ENCODE measurements at places on chromosomes 16 and 17.

DNA sequence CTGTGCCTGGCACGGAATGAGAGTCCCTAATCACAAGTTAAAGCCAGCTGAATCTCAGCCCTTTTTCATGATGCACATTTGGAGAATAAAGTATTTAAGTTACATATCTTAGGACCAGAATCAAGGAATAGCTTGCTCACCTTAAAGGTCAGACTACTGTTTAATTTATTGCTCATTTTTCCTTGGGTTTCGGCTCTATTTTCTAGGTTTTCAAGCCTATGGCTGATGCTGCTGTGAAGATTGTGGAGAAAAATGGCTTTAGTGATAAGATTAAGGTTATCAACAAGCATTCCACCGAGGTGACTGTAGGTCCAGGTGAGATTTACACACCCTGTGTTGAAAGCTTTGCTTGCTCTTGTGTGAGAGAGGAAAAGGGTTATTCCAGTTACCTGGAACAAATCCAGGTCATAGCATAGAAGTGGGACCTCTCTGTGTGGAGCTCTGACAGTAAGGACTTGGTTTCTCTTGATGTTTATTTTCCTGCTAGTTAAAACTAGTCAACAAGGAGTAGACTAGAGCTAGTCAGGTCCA, 18.1 kb downstream of the PRMT7 start:
- no peak for DNase-seq

GRCh38 chr16:78842950-78843349, 743.5 kb downstream of the WWOX start:
- DNase-seq, result no peak

DNA sequence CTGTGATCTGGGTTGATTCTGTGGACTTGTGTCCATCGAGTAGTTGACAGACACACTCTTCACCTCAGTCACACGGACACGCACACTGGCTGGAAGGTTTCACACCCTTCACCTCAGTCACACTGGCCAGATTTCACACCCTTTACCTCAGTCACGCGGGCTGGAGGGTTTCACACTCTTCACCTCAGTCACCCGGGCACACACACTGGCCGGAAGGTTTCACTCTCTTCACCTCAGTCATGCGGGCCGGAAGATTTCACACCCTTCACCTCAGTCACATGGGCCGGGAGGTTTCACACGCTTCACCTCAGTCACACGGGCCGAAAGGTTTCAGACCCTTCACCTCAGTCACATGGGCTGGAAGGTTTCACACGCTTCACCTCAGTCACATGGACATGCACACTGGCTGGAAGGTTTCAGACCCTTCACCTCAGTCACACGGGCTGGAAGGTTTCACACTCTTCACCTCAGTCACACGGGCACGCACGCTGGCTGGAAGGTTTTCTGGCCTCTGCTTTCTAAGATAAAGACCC, 96.2 kb downstream of the PGS1 start:
- no peak for DNase-seq

DNA sequence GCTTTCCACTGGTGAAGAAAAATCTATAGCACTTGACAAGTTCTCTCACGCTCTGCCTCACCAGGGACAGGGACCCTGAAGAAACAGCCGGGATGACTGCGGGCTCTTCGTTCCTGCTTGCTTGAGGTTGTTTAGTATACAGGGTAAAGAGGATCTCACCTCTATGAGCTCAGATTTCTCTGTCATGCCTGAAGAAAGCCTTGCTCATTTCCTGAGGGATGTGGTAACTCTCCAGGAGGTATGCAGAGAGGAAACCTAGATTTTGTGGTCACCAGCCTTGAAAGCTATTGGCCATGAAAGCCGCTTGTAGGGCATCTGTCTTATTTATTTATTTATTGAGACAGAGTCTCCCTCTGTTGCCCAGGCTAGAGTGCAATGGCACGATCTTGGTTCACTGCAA, 23.2 kb downstream of the USP43 start:
- no peak for DNase-seq

DNA sequence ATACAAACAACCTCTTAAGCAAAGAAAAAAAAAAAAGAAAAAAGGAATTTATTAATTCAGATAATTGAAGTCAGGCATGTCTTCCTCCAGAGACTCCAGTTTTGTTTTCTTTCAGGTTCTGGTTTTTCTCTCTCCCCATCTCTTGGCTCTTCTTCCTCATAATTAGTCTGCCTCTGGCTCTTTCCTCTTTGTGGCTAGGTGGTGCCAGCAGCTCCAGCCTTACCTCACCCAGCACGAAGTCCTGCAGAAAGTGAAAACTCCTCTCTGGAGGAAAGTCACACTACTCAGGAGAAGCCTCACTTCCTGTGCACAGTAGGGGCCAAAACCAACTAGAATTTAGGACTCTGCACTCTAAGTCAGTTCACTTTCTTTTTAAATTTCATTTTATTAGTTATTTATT, 10.3 kb upstream of the NFAT5 start:
- no peak for DNase-seq

DNA sequence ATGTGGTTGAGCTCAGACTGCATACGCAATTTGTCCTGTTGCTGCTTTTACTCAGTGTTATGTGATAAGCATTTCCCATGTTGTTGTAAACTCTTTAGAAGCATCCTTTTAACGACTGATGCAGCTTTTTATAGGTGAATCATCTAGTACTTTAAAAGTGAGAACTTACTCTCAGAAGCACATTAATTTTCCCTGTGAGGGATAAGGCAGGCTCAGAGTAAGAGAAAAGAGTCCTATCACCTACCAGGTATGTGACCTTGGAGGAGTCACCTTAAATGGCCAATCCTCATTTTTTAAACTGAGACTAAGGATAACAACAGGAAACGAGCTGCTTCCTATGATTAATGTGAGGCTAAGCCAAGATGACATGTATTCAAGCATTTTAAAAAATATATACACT, 34.4 kb upstream of the GAN start:
- no peak for DNase-seq

- DNase-seq, result no peak
Observed at GRCh38 chr16:57091975-57092785, at the start of gene CPNE2. Gene CPNE2 (plus strand): TSS chr16:57092583. CDS start chr16:57110743, 18,160 bp downstream.

GRCh38 chr17:81381632-81382577, 13.4 kb upstream of the BAHCC1 start:
- DNase-seq, result no peak

GRCh38 chr16:4795828-4796572, 831 bp downstream of the SMIM22 start:
- DNase-seq, result no peak

All from foreskin melanocyte (primary cell).